ENCODE measurements at places on chromosomes 7 and 10.

DNA sequence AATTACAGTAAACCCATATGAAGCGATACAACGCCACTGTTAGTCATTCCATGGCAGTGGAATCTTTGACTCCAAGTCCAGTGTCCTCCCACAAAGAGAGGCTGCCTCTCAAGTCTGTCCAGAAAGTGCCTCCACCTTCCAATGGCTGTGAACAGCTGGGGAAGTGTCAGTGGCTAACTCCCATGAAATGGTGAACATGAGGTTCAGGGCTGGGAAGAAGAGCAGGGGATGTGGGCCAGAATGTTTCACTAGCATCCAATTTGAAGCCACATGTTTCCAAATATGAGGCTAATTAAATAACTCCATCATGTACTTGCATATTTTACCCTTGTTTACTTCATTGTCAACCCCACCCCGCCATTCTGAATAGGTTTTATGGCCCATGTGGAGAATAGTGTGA lies 53.1 kb upstream of the CHST15 start:
- no peak for DNase-seq

- DNase-seq: no peak
These were observed 23.2 kb upstream of the MALSU1 start for GRCh38 chr7:23275912-23276311.

DNA sequence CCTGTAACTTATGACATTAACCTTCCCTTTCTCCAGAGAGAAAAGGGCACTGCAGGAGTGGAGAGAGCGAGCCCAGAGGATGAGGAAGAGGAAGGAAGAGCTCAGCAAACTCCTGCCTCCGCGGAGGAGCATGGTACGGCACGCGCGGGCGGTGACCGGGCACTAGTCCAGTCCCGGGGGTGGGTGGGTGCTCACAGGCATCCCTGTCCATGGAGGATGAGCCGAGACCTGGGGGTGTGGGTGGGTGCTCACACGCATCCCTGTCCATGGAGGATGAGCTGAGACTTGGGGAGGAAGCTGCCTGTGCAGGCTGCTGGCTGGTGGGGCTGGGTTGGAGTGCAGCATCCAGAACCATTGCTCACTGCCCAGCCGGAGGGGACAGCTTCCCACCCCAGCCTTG lies 23.8 kb downstream of the LRRC27 start:
- DNase-seq: no peak

GRCh38 chr7:159086301-159086925 lies 58.3 kb downstream of the VIPR2 start:
- no peak for DNase-seq

GRCh38 chr10:72328829-72329204 lies 25.9 kb downstream of the DNAJB12 start:
- DNase-seq: no peak

GRCh38 chr7:140625908-140626868 lies 14.4 kb downstream of the DENND2A start:
- DNase-seq: peak; percentile 25

DNA sequence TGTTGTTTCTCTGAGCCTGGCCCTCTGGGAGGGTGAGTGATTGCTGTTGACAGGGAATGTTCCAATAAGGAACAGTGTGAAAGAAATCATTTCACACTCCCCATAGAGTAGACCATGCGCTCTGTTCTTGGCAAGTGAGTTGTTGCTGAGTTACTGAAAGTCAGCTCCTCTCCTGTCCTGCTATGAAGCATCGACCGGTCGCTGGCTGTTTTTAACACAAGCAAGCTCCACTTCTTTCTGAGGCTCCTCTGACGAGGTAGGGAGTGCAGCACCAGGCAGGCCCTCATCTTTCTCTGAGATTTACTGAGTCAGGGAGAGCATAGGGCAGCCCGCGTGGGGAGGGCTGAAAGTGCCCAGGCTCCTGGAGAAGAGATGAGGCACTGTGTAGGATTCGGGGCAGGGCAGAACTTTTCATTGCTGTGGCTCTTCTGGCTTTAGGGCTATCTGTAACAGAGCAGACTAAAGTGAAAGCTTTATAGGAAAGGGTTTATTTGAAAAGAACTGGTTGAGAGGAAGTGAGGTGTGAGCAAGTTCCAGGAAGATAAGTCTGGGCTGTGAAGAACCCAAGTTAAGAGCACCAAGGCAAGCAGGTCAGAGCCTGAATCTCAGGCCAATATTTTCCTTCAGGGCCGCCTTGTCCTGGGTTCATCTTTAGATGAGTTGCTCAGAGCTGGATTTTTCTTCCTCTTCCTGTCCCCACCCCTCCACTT lies 332.2 kb downstream of the CCSER2 start:
- no peak for DNase-seq

GRCh38 chr7:41940760-41941343 lies 238.0 kb upstream of the INHBA start:
- peak; percentile 83 for DNase-seq

- DNase-seq: no peak
These were observed 67.6 kb downstream of the C10orf120 start for GRCh38 chr10:122632031-122632430.

- DNase-seq: no peak
These were observed 147.0 kb downstream of the NRP1 start for GRCh38 chr10:33187427-33187999.

DNA sequence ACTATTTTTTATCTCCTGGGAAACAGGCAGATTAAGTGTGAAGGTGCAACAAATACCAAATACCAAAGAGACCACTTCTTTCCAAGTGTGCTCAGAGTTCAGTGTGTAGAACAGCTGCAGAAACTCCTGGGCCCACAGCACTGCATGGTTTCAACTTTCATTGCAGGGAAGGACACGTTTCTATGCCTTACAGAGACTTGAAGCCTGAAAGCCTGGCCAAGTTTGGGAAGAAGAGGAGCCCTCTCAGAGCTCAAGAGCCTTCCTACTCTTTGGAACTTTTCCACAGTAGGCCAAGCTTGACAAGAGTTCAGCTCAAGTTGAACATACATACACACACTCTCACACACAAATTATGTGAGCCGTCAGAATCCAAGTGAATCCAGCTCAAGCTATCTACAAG lies 2.5 kb downstream of the HOXA4 start:
- no peak for DNase-seq

DNA sequence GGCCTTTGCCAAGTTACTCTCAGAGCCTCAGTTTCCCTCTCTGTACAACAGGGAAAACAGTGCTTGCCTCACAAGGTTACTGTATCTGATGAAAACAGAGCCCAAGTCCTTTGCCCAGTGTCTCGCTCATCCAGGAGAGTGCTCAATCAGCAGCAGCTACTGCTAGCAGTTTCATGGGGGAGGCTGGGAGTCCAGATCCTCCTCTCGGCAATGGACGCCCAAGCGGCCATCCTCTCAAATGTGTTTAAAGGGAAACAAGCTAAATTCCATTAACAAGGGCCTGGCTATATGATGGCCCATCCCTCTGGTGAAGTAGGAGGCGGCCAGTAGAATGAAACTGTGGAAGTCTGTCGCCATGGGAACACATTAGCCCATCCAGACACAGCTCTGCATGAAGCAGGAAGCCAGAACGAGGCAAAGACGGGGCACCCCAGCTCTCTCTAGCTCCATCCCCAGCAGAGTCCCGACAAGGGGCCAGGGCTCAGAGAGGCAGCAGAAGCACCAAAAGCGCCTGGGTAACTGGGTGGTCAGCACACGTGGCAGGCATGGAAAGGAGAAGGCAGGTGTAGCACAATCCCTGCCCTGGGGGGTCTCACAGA lies 35.2 kb downstream of the FAM53B start:
- DNase-seq: peak; percentile 58

GRCh38 chr7:650339-651031 lies 76.0 kb upstream of the DNAAF5 start:
- peak; percentile 57 for DNase-seq

GRCh38 chr7:121081327-121081936 lies 92.9 kb downstream of the CPED1 start:
- peak; percentile 76 for DNase-seq

DNA sequence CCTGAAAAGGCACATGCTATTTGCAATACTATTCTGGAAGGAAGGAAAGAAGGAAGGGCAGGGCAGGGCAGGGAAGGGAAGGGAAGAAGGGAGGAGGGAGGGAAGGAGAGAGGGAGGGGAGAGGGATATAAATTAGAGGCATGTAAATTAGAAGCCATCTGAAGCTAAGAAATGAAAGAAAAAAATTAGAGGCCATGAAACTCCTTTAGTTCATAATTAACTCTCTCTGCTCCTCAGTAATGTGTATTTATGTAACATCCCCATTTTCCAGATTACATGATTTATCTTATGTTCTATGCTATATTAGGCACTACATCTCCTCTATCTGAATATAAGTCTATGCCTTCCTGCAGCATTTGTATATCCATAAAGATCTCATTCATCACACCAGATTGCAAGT lies 12.7 kb upstream of the JCAD start:
- no peak for DNase-seq

GRCh38 chr7:106313966-106314365 lies 29.2 kb upstream of the NAMPT start:
- DNase-seq: no peak

GRCh38 chr7:85175217-85175616 lies 11.6 kb downstream of the SEMA3D start:
- DNase-seq: no peak

- DNase-seq: peak; percentile 65
These were observed 163.2 kb upstream of the PRR15 start for GRCh38 chr7:29400437-29400836.

- no peak for DNase-seq
These were observed 113.9 kb downstream of the ABLIM1 start for GRCh38 chr10:114544045-114544659.

GRCh38 chr7:121500360-121501058 lies 104.4 kb upstream of the FAM3C start:
- DNase-seq: no peak

GRCh38 chr10:29142516-29143314 lies 146.2 kb upstream of the LYZL1 start:
- no peak for DNase-seq

DNA sequence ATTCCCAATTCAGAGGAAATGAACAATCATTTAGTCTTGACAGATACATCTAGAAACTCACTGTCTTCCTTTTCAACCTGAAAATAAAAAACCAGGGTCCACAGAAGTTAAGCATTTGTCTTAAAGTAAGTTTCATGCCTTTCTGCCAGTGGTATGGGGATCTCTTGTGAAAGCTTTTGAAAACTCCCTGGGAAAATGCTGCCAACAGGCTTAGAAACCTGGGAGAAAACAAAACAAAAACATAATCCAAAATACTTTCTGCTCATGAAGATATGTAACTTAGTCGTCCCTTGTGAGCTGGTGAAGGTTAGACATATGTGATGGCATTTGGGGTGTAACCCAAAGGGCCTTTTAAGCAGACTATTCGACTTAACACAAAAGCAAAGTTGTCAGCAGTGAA lies 66.4 kb upstream of the ZNF438 start:
- no peak for DNase-seq

GRCh38 chr7:91514591-91514990 lies 250.4 kb downstream of the FZD1 start:
- DNase-seq: peak; percentile 59

DNA sequence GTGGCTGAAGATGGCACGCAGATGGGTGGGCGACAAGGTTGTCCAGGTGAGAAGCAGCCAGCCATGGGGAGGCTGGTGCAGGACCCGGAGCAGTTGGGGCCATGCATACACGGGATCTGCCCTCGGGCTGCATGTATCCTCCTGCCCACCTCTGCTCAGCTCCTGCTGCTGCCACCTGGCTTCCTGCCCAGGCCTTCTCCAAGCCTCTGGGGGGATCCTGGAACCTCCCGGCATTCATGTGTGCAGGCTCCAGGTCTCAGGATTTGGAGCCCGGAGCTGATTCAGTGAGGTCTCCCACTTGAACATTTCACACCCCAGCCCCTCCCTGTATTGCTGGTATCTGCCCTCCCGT lies 27.0 kb downstream of the PDGFA start:
- DNase-seq: no peak

- DNase-seq: no peak
These were observed 339.9 kb upstream of the ADARB2 start for GRCh38 chr10:2077231-2077630.

DNA sequence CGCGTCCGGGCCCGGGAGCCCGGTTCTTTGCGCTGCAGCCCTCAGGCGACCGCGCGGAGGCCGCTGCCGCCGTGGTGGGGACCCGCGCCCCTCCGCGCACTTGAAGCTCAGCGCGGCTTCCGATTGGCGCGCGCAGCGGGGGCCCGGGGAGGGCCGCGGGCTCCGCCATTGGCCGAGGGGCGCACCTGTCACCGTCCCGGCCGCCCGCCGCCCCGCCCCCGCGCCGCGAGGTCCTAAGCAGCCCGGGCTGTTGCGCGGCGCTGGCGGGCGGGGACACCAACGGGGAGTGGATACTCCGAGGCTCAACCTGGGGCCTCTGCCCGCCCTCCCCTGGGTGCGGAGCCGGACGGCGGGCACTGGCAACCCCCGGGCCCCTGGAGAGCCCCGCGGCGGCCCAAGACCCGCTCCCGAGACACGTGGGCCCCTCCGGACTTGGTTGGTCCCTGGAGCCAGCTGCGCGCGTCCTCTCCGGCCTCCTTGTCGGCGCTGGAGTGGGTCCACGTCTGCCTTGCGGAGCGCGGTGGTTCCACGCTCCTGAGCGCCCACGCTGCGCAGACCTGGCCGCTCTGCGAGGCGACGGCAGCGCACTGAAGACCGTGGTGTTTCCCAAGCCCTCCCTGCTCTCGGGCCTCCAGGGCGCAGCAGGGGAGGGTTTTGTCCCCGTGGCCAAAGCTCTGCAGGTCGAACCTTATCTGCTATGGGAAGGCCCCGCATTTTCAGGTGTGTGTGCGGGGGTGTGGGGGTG lies at the start of gene MNX1:
TSS of gene MNX1 (minus strand) at position 76 of the 745 bp plus-strand sequence. CDS start 313 bp downstream, outside the sequence.
- peak; percentile 47 for DNase-seq

DNA sequence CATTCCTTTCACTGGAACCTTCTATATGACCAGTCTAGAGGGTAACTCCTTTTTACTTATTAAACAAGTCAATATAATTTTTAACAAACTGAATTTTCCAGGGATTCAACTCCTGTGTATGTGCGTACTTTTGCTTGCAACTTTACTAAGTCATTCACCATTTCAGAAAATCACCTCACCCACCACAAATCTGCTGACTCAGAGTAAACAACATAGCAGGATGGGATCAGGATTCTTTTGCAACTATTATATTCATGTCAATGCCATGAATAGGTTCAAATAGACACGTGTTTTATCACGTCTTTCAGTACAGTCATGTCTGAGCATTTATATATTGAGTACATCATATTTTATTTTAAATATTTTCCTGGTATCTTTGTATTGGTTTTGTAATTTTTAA lies 14.5 kb downstream of the CTTNBP2 start:
- no peak for DNase-seq

All from cerebellar cortex (tissue), 1 donor.